IMR-90 (cell line): ENCODE measurements at places on chromosomes 3 and 15.

GRCh38 chr3:128273841-128274573, 120.7 kb downstream of the EEFSEC start:
- no peaks in the 10 kb centered on the region for H3K36me3 ChIP-seq
- H3K27me3 ChIP-seq = no peaks in the 10 kb centered on the region
- DNase-seq = no peak

GRCh38 chr3:123750659-123751420, 133.3 kb downstream of the MYLK start:
- no peaks in the 10 kb centered on the region for H3K27me3 ChIP-seq
- H3K36me3 ChIP-seq = peaks cover 41% of the 10 kb centered on the region
- peak overlapping the region; percentile 97 for H3K27ac ChIP-seq
- no peak overlapping the region for H3K4me3 ChIP-seq

DNA sequence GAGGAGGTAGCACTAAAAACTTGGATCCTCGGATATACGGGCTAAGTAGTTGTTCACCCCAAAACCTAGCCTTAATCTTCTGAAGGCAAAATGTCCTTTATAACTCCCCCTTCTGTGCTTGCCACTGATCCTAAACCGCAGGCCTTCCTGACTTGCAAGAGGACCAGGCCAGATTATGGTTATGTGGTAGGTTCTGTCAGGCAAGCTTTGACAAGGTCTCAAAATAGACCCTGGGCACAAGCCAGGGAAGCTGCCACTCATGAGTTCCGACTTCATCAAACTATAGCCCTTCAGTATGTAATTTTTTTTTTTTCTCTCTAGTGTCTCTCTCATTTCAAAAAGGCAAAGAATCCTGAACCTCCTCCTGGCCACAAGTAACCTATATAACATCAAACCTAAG, 3.2 kb downstream of the LRRFIP2 start:
- DNase-seq = no peak
- peak overlapping the region; percentile 17; the same call in 1 of the 2 replicates for H3K27ac ChIP-seq
- no peaks in the 10 kb centered on the region for H3K27me3 ChIP-seq
- no peak overlapping the region for H3K4me3 ChIP-seq

DNA sequence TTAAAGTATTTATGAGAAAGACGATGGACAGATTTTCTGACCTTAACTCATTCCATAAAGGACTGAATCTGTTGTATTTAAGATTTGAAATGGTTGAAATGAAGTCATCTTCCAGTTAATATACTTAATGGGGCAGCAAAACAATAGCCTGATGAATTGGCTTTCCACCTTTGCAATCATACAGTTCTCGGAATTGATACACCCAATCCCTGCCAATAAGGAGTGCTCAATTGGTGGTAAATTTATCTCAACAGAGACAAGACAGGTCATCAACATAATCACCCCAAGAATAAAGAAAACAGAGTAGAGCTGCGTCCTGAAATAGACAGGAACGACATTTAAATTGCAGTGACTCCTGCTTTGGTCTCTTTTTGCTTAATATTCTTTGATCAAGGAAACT, 11.2 kb downstream of the ANXA2 start:
- no peak overlapping the region for H3K27ac ChIP-seq
- no peak overlapping the region for H3K4me3 ChIP-seq
- peaks cover 25% of the 10 kb centered on the region for H3K36me3 ChIP-seq
- DNase-seq = no peak

- H3K4me1 ChIP-seq = peaks cover 6% of the 10 kb centered on the region
- H3K4me3 ChIP-seq = no peak overlapping the region
- peak; percentile 86 for DNase-seq
- no peaks in the 10 kb centered on the region for H3K36me3 ChIP-seq
- H3K27ac ChIP-seq = no peak overlapping the region
These were observed 83.6 kb upstream of the TSEN2 start for GRCh38 chr3:12400616-12401194.

GRCh38 chr3:179943117-179943880, 93.4 kb downstream of the PEX5L start:
- H3K36me3 ChIP-seq = no peaks in the 10 kb centered on the region
- no peak overlapping the region for H3K4me3 ChIP-seq
- no peak for DNase-seq
- no peaks in the 10 kb centered on the region for H3K27me3 ChIP-seq
- H3K4me1 ChIP-seq = no peaks in the 10 kb centered on the region

- no peaks in the 10 kb centered on the region for H3K27me3 ChIP-seq
- H3K27ac ChIP-seq = no peak overlapping the region
- no peak overlapping the region for H3K4me3 ChIP-seq
These were observed 493.9 kb downstream of the NLGN1 start for GRCh38 chr3:173891272-173892100.

- DNase-seq = no peak
- no peaks in the 10 kb centered on the region for H3K36me3 ChIP-seq
- peaks cover 33% of the 10 kb centered on the region for H3K4me1 ChIP-seq
- no peak overlapping the region for H3K4me3 ChIP-seq
These were observed 48.1 kb downstream of the CHSY1 start for GRCh38 chr15:101203607-101204189.

- no peak overlapping the region for H3K27ac ChIP-seq
- H3K27me3 ChIP-seq = no peaks in the 10 kb centered on the region
- peaks cover 12% of the 10 kb centered on the region for H3K36me3 ChIP-seq
- peak; percentile 64 for DNase-seq
These were observed 1.2 kb downstream of the NKIRAS1 start for GRCh38 chr3:23915537-23916108.

DNA sequence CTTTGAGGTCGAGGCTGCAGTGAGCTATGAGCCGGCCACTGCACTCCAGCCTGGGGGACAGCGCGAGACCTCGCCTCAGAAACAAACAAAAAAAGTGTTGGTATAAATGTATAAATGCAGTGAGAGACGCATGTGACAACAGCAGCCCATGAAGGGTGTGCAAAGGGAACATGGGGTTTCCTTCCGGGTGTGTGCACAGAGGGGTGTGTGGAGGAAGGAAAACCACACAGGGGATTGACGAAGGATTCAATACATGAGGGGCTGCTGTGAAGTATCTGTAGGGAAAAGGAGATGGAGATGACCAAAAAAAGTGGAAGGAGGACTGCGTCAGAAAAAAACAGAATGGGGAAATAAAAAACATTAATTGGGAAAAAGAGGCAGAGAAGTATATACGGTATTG, 1.1 kb downstream of the MTFMT start:
- H3K36me3 ChIP-seq = peaks cover 11% of the 10 kb centered on the region
- H3K27ac ChIP-seq = no peak overlapping the region

DNA sequence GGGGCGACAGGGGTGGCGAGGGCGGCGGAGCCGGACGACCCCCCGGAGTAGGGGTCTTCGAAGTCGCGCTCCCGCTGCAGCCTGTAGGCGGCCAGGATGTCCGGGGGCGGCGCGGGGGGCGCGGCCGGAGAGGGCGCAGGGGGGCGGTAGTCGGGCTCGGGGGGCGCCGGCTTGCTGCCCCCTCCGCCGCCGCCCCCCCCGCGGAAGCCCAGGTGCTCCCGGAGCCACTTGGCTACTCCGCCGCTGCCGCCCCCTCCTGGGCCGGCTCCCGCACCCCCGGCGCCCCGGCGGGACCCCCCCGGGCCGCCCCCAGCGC, 230 bp downstream of the SHF start:
- no peaks in the 10 kb centered on the region for H3K36me3 ChIP-seq
- H3K4me1 ChIP-seq = peaks cover 8% of the 10 kb centered on the region
- H3K4me3 ChIP-seq = peak overlapping the region; percentile 68
- no peak for DNase-seq

DNA sequence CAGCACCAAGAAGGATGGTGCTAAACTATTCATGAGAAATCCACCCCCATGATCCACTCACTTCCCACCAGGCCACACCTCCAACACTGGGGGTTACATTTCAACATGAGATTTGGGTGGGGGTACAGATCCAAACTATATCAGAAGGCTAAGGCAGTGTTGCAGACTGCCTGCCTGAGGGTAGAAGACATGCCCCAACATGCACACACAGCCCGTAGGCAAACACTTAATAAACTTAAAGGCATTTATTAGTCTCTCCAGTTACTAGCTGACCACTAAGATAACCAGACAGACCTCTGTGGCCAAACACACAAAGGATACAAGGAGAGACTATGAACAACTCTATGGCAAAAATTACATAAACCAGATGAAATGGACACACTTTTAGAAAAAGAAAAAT, 10.2 kb downstream of the FAM162A start:
- peak; percentile 4 for DNase-seq
- H3K4me1 ChIP-seq = peaks cover 5% of the 10 kb centered on the region
- no peaks in the 10 kb centered on the region; the same call in 1 of the 2 replicates for H3K36me3 ChIP-seq
- H3K27ac ChIP-seq = peak overlapping the region; percentile 55; the same call in 1 of the 2 replicates

DNA sequence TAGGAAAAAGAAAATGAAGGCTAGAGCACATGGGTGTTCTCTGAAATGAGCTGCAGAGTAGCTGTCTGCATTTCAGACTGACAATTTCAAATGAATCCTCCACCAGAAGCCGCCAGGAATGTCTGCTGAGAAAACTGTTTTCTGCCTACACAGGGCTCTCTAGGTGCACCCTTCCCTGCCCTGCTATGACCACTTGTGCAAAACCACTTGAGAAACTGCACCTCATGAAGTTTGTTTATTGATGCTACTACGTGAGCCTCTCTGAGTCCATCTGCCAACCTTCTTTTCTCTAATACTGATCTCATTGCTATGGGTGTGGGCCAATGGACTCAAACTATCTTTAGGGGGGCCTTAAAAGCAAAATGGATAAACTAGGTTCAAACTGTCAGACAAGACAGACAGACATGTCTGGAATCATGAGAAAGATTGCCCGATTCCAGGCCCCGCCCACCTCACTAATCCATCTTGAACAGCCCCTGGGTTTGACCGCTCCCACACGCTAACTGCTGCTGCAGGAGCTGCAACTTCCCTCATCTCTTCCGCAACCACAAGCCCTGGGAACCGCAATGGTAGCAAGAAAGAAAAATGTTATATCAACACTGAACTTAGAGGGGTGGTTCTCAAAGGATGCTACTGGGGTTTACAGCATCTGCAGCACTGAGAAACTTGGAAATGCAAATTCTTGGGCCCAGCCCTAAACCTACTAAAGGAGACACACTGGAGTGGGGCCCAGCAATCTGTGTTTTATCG, 9.0 kb upstream of the CD47 start:
- peaks cover 10% of the 10 kb centered on the region for H3K4me1 ChIP-seq
- DNase-seq = peak; percentile 6
- no peaks in the 10 kb centered on the region for H3K36me3 ChIP-seq
- no peak overlapping the region for H3K4me3 ChIP-seq
- no peak overlapping the region for H3K27ac ChIP-seq

DNA sequence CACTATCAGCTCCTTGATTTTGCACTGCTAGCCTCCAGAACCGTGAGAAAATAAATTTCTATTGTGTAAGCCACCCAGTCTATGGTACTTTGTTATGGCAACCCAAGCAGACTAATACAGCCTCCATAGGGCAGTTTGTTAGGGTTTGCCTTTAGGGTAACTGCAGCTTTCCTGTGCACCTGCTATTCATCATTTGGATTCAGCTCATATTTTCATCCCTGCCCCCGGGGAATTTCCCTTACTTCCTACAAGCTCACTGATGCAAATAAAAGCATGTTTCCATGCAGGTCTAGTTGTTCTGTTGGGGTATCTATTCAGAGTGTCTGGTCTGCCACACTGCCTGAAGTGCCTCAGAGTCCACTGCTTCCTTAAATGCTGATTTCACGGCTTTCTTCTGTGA, 48.6 kb upstream of the ATOSA start:
- H3K4me3 ChIP-seq = no peak overlapping the region
- no peak overlapping the region for H3K27ac ChIP-seq
- no peak for DNase-seq
- no peaks in the 10 kb centered on the region for H3K36me3 ChIP-seq

DNA sequence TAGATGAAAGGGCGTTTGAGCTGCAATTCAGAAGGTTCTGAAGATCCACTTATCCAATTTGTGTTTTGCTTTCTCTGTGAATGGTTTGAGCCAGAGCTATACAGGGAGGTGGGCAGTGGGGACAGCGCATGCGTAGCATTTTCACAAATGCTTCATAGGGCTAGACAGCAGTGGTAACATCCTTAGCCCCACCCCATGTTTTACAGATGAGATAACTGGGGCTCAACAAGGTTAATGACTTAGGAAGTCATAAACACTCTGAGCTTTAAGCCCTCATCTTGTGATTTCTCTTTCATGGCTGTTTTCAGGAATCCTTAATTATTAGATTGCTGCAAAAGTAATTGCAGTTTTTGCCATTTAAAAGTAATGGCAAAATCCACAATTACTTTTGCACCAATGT, 408.7 kb downstream of the IL5RA start:
- H3K4me3 ChIP-seq = no peak overlapping the region
- no peak overlapping the region for H3K27ac ChIP-seq
- no peak for DNase-seq

DNA sequence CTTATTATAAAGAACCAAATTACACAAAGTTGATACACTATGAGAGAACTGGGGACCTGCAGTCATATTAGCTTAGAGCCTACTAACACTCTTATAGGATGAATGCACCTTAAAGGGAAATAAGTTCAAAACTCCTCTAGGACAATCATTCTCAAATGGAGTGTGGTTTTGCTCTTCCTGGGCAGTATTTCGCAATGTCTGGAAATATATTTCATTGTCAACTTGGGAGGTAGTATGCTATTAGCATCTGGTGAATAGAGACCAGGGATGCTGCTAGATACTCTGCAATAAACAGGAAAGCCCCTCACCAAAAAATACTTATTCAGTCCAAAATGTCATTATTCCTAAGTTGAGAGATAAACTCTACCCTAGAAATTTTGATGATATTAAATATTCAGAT, 451.4 kb upstream of the ARPP21 start:
- no peak overlapping the region for H3K4me3 ChIP-seq
- no peak for DNase-seq
- H3K27me3 ChIP-seq = no peaks in the 10 kb centered on the region
- no peaks in the 10 kb centered on the region for H3K36me3 ChIP-seq
- H3K27ac ChIP-seq = no peak overlapping the region
- H3K4me1 ChIP-seq = no peaks in the 10 kb centered on the region
